Adipose tissue (tissue), 3 donors: ENCODE measurements at places on chromosomes 6 and 20. TPM values are rescaled to one million over a fixed set of nuclear protein-coding genes. Genes with fewer than 3 reads are reported as not detected.

TENT5A gene
- polyA plus RNA-seq, result 2.0 TPM

SERINC1 gene
- polyA plus RNA-seq, result 164 TPM

HLA-DOA gene
- 3.3 TPM for polyA plus RNA-seq

CCR6 gene
- 0.11 TPM for polyA plus RNA-seq

PRSS35 gene
- polyA plus RNA-seq, result 0.29 TPM

CBLN4 gene
- 0.79 TPM for polyA plus RNA-seq

DNAAF9 gene
- 2.9 TPM for polyA plus RNA-seq

SCRT2 gene
- polyA plus RNA-seq, result not detected

ATP6V1G2 gene
- polyA plus RNA-seq, result 0.81 TPM

ZSCAN16 gene
- polyA plus RNA-seq, result 2.6 TPM

FILIP1 gene
- polyA plus RNA-seq, result 0.81 TPM

RTN4IP1 gene
- 2.3 TPM for polyA plus RNA-seq

PBOV1 gene
- polyA plus RNA-seq, result not detected

TP53TG5 gene
- 0.04 TPM for polyA plus RNA-seq

CASS4 gene
- 0.91 TPM for polyA plus RNA-seq

SRF gene
- 29.9 TPM for polyA plus RNA-seq

TRAPPC3L gene
- polyA plus RNA-seq, result 0.06 TPM

PPP1R3G gene
- 0.22 TPM for polyA plus RNA-seq

KIAA0408 gene
- polyA plus RNA-seq, result 10.8 TPM

TXLNB gene
- 0.67 TPM for polyA plus RNA-seq

HUS1B gene
- polyA plus RNA-seq, result 0.64 TPM

NOL4L gene
- polyA plus RNA-seq, result 9.9 TPM

LBP gene
- 8.7 TPM for polyA plus RNA-seq

HLA-DQB1 gene
- polyA plus RNA-seq, result 73.5 TPM

ADTRP gene
- 1.1 TPM for polyA plus RNA-seq

KHDC1L gene
- not detected for polyA plus RNA-seq

C6orf52 gene
- 1.9 TPM for polyA plus RNA-seq

DLK2 gene
- polyA plus RNA-seq, result 0.34 TPM

PCK1 gene
- polyA plus RNA-seq, result 20.8 TPM

BTN1A1 gene
- not detected for polyA plus RNA-seq

SLC32A1 gene
- not detected for polyA plus RNA-seq

MAS1 gene
- not detected for polyA plus RNA-seq

DDX43 gene
- polyA plus RNA-seq, result 0.79 TPM

OOEP gene
- 0.27 TPM for polyA plus RNA-seq

CRISP3 gene
- polyA plus RNA-seq, result 3.1 TPM

NOX3 gene
- polyA plus RNA-seq, result not detected

EPHA7 gene
- 0.05 TPM for polyA plus RNA-seq
